IPS DF 6.9 (cell line): ENCODE measurements at places on chromosomes 13 and 19.

DNA sequence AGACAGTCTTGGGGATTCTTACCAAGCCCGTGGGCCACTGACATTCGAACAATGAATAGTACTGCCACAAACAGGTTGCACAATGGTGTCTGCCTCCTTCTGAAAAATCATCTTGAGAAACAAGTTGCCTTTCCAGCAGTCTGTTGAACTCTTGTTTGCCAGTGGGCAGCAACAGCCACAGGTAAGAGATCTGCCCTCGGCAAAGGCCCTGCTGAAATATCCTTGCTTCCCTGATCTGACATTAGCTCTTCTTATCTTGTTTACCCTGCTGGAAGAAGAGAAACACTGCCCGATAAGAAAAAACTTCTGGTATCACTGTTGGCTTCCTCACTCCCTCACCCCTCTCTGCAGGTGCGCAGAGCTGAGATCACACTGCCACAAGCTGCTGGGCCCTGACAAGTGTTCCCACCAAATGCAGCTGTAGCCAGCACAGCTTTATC lies 2.0 kb downstream of the DOCK9 start:
- no peak for DNase-seq

DNA sequence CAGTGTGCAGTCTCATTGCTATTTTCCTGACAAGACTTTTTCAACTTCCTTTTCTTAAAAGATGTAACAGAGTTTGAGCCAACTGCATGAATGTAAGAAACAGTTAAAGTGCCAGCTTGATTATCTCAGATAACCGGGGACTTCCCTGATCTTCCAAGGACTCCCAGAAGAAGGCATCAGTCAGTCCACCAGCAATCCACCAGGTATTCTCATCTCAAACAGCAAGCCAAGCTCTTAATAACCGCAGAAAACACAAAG lies 350.1 kb downstream of the LIG4 start:
- no peak for DNase-seq

DNA sequence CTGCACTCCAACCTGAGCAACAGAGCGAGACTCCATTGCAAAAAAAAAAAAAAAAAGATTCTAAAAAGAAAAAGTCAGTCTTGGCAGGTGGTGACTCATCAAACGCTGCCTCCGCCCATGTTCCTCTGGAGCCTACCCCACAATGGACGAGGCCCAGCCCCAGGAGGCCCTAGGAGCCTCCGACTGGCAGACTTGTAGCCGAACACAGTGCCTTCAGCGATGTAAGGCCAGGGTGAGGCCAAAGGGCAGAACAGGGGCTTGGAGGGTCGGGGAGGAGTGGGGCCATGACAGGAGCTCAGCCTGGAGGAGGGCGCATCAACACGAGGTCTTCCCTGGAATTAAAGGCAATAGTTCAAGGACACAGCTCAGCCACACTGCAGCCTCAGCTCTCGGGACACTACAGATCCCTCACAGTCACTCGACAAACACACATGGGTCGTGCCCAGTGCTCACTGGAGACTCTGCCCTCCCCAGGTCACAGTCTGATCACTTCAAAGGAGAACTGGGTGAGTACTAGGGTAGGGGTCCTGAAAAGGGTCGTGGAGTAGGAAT lies 5.1 kb downstream of the USE1 start:
- no peak for DNase-seq

DNA sequence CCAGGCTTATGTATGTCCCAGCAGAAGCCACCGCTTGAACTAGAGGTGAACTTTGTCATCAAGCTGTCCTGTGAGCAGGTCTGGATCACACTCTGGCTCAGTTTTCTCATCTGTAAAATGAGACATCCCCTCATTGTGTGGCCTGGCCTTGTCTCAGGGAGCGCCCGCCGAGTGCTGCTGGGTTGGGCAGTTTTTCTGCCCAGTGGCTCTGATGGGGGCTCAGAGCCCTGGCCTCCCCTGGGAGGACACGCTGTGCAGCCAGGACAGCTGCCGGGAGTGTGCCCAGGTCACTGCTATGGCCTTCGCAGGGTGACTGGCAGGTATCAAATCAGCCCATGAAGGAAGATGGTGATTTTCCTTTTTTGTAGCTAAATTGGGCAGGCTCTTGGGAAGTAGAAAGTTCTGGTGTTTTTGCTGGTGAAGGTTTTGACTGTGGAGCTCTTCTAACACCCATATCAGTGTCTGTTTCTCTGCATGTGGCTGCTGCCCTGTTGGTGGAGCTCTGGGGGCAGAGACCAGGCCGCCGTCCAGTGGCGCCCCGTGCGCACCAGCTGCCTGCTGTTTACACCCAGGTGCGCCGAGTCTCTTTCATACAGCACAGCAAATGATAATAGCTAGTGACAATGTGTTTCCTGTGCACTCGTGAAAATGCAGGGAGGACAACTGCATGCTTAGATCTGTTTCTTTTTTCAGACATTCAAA lies 40.8 kb downstream of the SLC7A9 start:
- DNase-seq, result no peak

- DNase-seq, result no peak
These were observed 20.4 kb upstream of the ATXN8OS start for GRCh38 chr13:70087247-70087646.

DNA sequence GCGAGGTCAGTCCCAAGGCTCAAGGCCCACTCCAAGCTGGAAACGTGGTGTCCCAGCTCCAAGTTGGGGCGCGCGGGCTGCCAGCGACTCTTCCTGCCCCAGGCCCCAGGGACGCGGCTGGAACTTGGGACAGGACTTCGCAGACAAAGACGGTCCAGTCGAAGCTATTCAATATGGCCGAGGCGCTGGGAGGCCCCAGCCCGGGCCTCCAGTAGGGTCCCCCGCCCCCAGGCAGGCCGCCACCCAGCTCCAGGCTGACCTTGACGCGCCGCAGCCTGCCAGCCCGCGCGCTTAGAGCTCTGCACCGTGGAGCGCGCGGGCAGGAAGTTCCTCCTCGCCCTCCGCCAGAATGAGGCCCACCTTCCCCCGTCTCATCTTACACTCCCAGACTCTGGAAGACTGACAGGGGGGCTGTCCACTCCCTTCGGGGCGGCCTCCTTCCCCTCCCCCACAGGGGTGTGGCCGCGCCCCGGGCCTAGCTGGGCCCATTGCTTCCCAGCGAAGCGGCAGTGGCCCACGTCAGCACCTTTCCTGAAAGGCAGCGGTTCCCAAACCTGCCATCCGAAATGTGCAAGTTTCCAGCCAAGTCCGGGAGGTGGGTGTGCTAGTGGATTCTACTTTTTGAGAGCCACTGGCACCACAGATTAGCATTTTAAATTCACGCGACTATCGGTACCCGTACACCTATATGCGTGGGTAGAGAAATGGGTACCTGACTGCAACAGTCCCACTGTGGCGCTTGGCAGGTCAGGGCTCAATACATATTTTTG lies at the start of gene CCDC8:
CCDC8 (minus strand) TSS at position 303 of the 770 bp plus-strand sequence. CDS start 754 bp downstream, outside the sequence.
- DNase-seq, result peak; percentile 82

DNA sequence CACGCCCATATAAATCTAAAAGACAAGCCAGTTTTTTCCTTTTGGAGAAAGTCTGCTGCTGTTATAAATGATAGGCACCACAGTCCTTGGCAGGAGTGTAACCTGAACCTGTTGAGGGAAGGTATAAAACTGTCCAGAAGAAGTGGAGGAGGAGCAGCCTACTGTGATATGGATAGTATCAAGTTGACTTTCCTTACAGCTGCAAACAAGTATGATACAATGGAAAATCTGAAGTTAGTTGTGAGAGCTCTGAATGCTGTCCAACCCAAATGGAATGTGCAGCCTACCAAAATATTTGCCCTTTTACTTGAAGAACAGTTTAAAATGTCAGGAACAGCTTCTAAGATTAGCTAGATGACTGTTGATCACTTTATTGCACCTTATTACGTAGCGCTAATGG lies 399.6 kb downstream of the FGF14 start:
- no peak for DNase-seq

DNA sequence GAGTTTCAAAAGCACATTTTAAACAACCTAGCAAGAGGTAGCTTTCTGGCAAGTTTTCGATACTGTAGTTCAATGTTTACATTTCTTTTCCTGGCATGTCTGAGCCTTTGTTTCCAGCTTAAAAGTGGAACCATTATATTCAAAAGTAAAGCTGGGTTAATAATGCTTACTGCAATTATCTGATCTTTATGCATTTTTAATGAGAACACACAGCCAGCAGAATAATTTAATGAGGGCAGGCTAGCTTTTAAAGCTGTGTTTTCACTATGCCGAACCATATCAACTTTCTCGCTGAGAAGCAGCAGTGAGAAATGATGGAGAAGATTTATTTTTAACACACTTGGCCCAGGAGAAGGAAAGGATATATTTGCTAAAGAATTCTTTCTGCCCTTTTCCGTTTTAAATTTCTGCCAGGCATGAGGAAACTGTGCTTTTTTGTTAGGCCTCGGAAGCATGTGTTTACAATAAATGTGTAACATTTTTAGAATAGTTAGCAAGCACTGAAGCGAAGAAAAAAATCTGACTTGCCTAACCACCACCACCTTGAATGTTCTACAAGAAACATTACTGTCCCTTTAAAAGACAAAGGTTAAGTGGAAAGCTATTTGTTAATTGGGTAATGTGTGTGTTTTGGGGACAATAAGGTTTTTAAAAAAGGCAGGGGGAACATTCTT lies 1.0 kb downstream of the MBNL2 start:
- no peak for DNase-seq
